ENCODE measurements at places on chromosomes 11 and 22.

DNA sequence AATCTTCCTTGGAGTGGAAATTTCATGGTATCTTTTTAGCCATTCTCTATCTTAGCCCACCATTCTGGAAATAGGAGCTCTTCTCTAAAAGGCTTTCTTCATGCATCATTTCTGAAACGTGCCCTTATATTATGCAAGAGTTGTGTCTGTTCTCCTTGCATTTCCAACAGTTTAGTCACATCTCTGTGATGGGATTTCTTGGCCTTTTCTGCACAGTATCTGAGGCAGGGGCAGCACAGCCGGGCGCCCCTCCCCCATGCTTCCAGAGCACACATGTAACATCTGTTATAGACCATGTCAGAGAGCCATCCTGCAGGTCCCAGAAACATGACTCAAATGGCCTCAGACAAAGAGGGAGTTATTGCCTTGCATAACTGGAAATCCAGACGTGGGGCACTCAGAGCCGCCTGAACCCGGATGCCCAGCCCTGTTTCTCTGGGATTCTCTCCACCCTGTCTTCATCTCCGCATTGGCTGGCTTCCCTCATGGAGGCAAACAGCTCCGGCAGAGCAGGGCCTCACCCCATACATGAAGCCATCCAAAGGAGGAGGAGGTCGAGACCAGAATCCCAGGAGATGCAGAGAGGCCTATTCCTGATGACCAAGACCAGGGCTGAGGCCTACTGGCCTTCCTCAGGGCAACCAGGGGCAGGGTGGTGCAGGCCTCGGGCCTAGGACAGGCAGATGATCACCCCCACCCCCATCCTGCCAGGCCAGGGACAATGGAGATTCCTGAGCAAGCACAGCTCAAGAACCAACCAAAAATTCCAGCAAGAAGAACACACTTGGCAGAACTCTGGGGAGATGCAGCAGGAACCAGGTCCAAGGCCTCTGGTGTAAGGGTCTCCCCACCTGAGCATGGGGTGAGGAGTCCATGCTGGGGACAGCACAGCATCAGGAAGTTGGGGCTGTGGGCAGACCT lies 61.3 kb downstream of the IGLL5 start:
- no peak for DNase-seq

GRCh38 chr22:47063606-47064005 lies 301.2 kb downstream of the TBC1D22A start:
- DNase-seq, result no peak

DNA sequence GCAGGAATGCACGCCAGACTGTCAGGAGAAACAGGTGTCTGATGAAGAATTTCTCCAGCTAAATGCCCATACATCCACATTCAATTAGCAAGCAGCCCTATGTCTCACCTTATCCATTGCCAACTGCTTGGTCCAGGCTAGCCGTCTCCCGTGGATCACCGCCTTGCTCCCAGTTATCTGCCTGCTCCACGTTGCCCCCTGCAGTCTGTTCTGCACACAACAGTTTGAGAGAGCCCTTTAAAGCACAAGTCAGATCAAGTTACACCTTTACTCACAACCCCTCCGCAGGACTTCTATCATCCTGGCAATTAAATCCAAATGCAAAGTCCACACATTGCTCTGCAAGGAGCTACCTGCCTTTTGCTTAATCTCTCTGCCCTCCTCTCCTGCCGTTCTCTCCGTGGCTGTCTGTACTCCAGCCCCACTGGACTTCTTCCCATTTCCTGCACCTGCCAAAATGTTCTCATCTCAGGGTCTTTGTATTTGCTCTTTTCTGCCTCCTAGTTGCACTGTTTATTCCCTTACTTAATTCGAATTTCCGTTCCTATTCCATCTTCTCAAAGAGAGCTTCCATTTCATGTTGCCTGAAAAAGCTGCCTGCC lies 185.3 kb upstream of the LARGE1 start:
- peak; percentile 18 for DNase-seq

DNA sequence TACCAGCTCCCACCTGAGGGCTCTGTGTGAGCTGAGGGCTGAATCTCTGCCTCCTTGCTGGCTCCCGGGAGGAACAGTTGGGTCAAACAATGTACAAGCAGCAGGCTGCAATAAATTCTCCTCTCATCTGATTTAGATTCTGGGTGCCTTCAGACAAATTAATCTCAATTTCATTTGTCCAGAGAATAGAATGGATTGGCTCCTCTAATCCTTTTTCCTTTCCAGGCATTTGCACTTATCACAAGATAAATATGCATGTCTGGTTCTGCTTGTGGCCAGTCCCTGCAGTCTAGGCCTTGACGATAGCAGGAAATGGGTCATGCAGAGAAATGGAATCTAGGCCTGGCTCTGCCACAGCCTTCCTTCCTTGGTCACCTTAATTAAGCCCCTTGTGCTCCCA lies 28.7 kb downstream of the UPB1 start:
- DNase-seq, result no peak

DNA sequence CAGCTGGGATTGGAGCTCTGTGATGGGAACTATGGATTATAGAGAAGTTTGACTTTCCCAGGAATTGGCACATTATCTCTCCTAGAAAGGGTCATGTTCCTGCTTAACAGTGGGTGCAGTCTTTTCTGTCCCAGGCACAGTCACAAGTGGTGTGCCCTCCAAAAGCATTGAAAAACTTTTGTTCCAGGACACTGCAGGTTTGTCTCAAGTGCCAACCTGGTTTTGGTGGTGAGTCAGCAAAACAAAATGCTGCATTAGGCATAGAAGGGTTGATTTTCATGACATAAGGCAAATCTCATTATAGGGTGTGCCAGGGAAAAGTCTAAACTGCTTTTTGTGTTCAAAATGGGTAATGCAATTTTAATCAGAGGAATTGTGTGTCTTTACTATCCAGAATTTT lies 4.9 kb downstream of the HTATIP2 start:
- DNase-seq, result peak; percentile 15

- DNase-seq, result no peak
Measured at GRCh38 chr11:114181752-114182151, 114.4 kb upstream of the NNMT start.

GRCh38 chr22:24088816-24089215 lies 77.7 kb downstream of the CABIN1 start:
- DNase-seq, result no peak

- DNase-seq, result peak; percentile 70
Measured at GRCh38 chr22:24768537-24769374, 5.8 kb downstream of the PIWIL3 start.

GRCh38 chr11:34866375-34866774 lies 49.8 kb downstream of the APIP start:
- no peak for DNase-seq

DNA sequence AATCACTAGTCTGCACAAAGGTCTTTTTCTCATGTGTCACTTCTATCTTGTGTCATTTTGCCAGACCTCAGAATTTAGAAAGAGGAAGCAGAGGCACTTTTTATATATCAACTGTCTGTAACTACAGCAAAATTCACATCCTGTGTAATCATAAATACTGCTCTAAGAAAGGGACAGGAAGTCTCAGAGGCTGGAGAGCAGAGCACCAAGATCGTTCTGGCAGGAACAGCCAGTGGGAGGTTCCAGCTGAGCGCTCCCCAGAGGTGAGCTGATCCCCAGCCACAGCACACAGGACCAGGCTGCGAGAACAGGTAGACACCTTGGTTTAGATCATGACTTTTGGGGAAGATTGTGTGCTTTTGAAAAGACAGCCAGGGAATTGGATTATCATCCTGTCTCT lies at the start of gene MS4A7:
TSS of gene MS4A7 (plus strand) at position 179 of the 400 bp plus-strand sequence. CDS start 4,610 bp downstream, outside the sequence.
- peak; percentile 21 for DNase-seq

- DNase-seq, result peak; percentile 87
Measured at GRCh38 chr11:20127671-20128527, 32.4 kb downstream of the DBX1 start.

DNA sequence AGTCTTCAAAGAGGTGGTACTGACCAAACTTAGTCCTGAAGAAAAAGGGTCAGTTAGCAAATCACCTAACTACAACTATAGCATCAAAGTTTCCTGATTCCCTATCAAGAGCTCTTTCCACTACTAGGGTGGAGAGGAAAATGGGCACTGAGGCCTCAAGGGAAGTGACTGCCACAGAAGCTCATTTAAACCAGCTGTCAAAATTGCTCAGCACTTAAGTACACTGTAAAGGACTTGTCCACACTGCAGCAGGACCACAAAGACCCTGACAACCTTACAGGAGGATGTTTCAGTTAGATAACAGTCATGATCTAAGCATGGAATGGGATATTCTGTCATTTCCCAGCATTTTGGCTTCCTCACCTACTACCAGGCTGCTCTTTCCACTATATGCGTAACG lies 33.0 kb downstream of the FAM168A start:
- DNase-seq, result no peak

- no peak for DNase-seq
Measured at GRCh38 chr11:68396516-68396915, 64.0 kb upstream of the PPP6R3 start.

- no peak for DNase-seq
Measured at GRCh38 chr11:70738661-70739060, 340.3 kb downstream of the CTTN start.

GRCh38 chr11:95720195-95720594 lies 69.4 kb downstream of the FAM76B start:
- DNase-seq, result no peak

DNA sequence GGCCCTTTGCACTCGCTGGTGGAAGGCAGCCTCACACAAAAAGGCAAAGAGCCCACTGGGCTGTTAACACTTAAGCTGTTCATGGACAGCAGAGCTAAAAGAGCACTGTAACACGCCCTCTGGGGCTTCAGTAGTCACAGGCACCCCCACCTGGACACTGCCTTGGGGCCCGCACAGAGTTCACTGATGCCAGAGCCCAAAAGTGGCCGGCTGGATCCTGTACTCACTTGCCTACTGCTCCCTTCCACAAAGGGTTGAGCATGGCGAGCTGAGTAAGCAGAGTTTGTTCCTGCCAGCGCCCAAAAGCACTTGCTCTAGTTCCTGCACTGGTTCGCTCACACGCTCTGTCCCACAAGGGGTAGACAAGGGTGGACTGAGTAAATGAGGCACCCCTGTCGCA lies 78.8 kb downstream of the RELT start:
- no peak for DNase-seq

DNA sequence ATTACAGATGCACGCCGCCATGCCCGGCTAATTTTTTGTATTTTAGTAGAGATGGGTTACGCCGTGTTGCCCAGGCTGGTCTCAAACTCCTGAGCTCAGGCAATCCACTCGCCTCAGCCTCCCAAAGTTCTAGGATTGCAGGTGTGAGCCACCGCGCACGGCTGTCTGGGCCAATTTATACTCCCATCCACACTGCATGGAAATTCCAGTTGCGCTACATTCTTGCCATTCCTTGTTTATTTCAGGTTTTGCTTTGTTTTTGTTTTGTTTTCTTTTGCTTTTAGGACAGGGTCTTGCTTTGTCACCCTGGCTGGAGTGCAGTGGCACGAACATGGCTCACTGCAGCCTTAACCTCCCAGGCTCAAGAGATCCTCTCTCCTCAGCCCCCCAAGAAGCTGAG lies 11.0 kb upstream of the CAPRIN1 start:
- DNase-seq, result no peak

Measured in DMS53 (cell line).